Glutamatergic neuron (in vitro differentiated cells): ENCODE measurements at places on chromosomes 13 and 19.
A peak's percentile ranks its signal among the peaks of the same experiment; 100 is the strongest.

DNA sequence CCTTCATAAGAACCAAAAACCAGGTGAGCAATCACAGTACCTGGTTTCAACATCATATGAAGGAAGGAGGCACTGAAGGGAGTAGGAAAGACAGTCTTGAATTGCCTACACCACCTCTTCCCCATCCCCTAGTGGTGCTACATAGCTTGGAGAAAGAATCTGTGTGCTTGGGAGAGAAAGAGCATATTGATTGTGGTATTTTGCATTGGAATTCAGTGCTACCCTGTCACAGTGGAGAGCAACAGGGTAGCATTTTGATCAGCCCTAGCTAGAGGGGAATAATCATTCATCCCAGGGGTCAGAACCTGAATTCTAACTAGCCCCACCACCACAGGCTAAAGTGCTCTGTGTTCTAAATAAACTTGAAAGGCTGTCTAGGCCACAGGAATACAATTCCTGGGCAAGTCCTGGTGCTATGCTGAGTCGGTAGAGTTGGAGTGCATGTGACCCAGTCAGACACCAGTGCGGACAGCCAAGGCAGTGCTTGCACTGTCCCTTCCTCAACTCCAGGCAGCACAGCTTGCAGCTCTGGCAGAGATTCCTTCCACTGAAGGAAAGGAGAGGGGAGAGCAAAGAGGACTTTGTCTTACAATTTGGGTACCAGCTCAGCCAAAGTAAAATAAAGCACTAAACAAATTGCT is 158.7 kb downstream of the VWA8 start:
- no peak for DNase-seq

GRCh38 chr13:30119476-30119875 is 187.9 kb downstream of the KATNAL1 start:
- no peak for DNase-seq

- no peak for DNase-seq
Measured at GRCh38 chr13:28719227-28720055, 671 bp upstream of the SLC46A3 start.

GRCh38 chr19:3586707-3587346 is 1.5 kb downstream of the GIPC3 start:
- no peak for DNase-seq

DNA sequence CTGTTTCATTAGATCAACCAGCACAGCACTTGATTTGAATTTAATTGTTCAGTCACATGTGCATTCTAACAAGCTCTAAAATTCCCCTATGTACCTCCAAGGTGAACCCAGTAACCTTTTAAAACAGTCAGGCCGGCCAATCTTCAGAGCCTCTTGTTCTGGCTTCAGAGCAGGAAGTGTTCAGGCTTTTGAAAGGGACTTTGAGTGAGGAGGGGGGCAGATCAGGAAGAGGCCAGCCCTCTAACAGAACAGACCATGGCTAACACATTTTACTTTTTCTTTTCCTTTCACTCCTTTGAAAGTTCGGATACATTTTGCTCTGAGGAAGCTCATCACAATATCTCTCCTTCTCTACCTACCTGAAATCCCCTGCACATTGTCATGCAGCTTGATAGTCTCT is 390.3 kb downstream of the TBC1D4 start:
- no peak for DNase-seq

GRCh38 chr13:110714797-110715394 is 1.4 kb downstream of the ING1 start:
- DNase-seq, result peak; percentile 67

DNA sequence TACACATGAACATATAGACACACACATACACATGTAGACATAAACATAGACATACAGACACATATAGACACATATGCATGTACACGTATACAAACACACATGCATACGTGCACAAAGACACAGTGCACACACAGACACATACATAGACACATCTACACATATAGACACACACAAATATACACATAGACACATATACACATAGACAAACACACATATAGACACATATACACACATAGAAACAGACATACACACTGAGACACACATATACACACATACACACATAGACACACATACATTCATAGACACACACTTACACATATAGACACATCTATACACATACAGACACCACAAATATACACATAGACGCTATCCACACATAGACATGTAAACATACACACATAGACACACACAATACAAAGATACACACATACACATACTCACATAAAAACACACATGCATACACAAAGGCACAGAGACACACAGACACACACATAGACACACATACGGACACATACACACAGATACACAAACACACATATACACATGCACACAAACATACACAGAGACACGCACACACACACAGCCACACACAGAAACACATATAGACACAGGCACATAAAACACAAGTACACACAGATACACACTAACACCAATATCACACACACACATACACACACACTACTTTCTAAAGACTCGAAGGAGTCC is 254.0 kb downstream of the TSHZ3 start:
- DNase-seq, result no peak

DNA sequence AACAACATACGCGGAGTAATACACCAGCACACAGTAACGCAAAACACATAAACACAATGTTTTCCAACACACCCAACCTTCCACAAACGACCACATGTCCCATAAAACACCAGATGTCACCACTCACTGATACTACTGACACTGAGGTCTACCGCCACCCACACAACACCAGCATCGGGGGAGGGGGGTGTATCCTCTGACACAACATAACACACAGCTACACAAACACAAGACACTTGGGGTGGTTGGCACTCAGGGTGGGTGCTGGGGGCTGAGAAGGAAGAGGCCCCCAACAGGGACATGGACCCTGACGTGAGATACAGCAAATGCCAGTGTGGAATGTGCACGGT is 1.5 kb upstream of the KCNN4 start:
- DNase-seq, result no peak

- no peak for DNase-seq
Measured at GRCh38 chr19:14430712-14431111, 2.4 kb upstream of the PKN1 start.

- DNase-seq, result no peak
Measured at GRCh38 chr13:79128158-79128557, 277.9 kb downstream of the RBM26 start.

- DNase-seq, result no peak
Measured at GRCh38 chr19:10538204-10538983, 5.3 kb upstream of the ATG4D start.

DNA sequence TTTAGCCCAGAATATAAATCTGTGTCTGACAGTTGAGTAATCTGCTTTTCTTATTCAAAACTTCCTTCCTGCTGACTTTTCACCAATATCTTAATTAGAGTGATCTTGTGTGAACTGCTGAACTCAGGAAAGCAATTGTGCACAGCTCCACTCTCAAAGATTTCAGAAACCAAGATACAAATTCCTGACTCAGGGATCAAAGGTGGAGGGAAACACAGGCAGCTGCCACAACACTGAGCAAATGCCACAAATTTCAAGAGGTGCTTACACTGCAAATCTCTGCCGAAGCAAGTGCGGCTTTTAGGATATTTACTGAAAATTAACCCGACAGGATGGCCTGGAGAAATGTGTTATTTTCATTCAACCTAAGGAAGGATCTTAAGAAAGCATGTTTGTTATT is 111.4 kb downstream of the STOML3 start:
- DNase-seq, result no peak

DNA sequence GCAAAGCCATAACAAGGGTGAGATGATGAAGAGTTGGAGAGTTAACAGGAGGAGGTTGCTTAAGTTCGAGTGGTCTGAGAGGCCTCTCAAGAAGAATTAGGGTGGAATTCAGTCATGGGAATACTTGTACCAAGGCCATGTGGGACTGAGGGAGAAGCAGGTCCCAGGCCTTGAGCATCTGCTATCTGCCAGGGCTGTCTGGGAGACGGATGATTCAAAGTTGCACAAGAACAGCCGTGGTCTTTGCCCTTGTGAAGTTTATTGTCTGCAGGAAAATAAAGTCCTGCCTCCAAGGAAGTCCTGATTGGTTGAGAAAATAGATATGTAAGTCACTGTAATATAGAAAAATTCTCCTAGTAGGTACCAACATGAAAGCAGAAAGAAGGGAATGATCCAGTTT is 178.8 kb upstream of the RFC3 start:
- DNase-seq, result no peak

GRCh38 chr19:18021121-18021755 is 13.3 kb downstream of the ARRDC2 start:
- DNase-seq, result no peak

DNA sequence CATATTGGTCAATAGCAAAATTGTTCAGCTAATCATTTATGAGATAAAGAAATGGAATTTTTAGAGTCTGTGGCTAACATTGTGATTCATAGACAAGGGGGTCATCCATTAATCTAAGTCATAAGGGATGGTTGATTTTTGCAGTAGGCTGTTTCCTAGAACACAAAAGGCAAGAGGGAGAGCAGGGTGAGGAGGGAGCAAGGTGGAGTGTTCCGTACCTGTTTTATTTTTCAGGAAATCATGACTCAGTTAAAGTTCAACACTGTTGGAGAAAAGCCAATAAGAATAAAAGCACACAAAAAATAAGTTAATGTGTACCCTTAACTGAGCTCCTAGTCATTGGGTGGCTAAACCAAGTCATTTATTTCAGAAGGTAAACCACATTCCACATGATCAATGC is 512.4 kb upstream of the ATXN8OS start:
- no peak for DNase-seq
